ENCODE measurements at places on chromosomes 5 and 9.

- no peak for DNase-seq
Observed at GRCh38 chr5:122699201-122699600, 75.7 kb upstream of the SNX2 start.

- no peak for DNase-seq
Observed at GRCh38 chr5:154358516-154359220, 87.1 kb upstream of the SAP30L start.

DNA sequence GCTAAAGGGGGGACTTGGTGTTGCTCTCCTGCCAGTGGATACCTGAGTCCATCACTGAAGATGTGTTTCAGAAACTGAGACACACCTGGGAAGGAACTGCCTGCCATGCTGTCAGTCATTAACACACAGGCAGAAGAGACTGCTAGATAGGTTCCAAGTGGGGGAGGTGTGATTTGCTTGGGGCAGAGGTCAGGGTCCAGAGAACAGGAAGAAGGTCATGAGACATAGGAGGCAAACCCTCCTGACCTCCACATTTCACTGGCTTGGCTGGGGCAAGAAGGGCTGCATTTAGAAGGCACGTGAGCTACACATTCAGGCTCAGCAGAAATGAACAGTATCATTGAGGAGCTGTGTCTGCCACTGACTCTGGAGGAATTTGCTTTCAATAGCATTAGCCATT, 215.8 kb downstream of the HSPA4 start:
- DNase-seq, result no peak

DNA sequence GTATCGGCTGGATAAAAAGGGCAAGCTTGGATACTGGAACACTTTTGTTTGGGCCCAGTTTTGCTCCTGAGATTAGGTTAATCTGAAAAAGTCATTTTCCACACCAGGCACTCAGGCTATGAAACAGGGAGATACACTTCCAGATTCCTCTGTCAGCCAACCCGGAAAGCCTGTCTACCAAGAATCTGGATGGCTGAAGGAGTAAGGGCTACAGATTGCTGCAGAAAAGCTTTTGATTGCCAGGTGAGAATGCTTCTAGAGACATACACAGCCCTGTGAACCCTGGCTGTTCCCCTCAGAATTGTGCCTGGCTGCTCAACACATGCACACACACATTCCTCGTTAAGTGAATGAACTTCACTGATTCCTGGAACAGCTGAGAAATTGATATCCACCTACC, 114.4 kb downstream of the PSD2 start:
- no peak for DNase-seq

- DNase-seq, result no peak
Observed at GRCh38 chr5:177295924-177296323, 7.6 kb downstream of the RAB24 start.

- no peak for DNase-seq
Observed at GRCh38 chr9:35374910-35375309, 115.0 kb upstream of the RUSC2 start.
